ENCODE measurements at places on chromosomes 2 and 18. TPM values are rescaled to one million over a fixed set of nuclear protein-coding genes. Genes with fewer than 3 reads are reported as not detected.

Gene LCT
- 0.04 TPM for polyA plus RNA-seq

Gene C1GALT1C1L
- 3.0 TPM for polyA plus RNA-seq

Gene REG1A
- polyA plus RNA-seq = not detected

Gene ALK
- polyA plus RNA-seq = 0.36 TPM

DNA sequence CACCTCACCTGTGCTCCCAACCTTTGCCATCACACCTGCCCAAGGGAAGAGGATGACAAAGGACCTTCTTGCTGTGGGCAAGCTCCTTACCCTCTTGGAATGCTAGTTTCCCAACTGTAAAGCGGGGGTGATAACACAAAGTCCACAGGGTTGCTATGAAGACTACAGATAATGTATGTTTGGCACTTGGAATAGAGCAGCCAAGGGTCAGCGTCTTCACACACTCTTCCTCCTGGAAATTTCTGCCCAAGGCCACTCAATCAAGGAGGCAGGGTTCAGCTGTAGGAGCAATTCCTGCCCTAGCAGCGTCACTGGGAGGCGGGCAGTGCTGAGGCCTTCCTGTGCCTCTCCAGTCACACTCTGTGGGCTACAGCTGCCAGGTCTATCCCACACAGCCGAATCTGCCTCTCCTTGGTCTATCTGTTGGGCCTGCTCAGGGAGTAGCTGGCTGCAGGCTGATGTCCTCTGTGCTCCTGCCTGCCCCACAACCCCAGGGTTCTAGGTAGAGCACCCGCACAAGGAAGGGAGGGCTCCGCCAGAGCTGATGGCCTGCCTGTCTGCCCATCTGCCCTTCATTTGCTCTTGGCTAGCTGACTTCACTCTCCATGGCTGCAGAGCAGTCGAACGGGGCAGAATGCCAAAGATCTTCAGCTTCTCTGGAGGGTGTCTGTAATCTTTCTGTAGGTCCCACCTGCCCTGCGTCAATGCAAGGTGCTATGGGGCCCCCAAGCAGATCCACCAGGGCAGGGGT, 91.9 kb downstream of the MRO start:
- no peak for DNase-seq

- DNase-seq = no peak
Measured at GRCh38 chr2:179255129-179255528, 9.5 kb downstream of the SESTD1 start.

- DNase-seq = no peak
Measured at GRCh38 chr2:238308177-238308576, 12.1 kb upstream of the TRAF3IP1 start.

GRCh38 chr18:34657860-34658500, 52.1 kb upstream of the DTNA start:
- DNase-seq = no peak

- DNase-seq = no peak
Measured at GRCh38 chr2:25445464-25445863, 103.7 kb upstream of the DNMT3A start.

GRCh38 chr2:168796583-168797285, 5.7 kb upstream of the NOSTRIN start:
- DNase-seq = peak; percentile 44

DNA sequence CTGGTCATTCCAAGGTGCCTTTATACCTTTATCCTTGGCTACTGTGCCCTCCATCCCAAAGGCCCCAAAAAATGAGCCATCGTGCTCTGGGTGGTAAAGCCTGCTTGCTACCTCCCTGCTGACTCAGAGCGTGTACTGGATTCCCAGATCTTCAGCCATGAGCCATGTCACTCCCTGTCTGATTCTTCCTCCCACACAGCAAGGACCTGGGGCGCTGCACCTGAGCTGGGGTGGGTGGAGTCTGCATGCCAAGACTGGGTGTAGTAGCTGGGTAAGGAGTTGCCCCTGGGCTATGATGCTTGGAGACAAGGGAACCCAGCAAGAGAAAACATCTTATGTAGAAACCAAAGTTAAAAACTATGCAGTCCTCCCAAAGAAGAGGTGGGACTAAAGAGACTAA, 37.2 kb upstream of the APCDD1 start:
- no peak for DNase-seq

DNA sequence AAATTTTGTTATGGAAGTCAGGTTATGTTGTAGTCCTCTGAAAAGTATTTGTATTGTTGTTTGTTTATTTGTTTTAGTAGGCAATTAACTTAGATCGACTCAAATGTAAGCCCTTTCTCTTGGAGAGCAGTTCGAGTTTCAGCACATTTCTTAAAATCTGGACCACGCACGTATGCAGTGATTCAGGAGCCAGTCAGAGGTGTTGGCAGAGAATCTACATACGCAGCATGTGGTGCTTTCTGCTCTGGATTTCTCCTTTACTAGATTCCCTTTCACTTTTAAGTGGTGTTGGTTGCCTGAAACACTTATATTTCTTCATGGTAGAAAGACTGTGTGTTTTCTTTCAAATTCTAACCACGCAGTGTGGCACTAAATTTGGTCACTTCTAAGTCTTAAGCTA, 773.9 kb upstream of the LRATD1 start:
- DNase-seq = no peak

DNA sequence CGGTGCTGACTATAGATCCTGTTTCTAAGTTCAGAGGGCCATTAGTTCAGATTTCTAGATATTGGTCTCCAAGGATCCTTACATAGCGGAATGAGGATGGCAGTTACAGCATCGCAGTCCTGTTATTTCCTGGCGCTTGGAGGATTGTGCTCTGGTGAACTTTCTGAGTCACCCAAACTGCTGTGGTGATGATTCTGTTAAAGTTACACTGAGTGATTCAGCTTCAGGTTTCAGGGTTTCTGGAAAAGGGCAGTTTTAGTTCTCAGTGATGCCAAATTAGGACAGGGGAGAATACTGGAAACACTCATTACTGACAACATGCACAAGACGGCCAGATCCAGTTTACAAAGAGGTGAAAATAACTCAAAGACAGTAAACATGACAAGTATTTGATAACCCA, 52.1 kb upstream of the ANKRD62 start:
- no peak for DNase-seq

DNA sequence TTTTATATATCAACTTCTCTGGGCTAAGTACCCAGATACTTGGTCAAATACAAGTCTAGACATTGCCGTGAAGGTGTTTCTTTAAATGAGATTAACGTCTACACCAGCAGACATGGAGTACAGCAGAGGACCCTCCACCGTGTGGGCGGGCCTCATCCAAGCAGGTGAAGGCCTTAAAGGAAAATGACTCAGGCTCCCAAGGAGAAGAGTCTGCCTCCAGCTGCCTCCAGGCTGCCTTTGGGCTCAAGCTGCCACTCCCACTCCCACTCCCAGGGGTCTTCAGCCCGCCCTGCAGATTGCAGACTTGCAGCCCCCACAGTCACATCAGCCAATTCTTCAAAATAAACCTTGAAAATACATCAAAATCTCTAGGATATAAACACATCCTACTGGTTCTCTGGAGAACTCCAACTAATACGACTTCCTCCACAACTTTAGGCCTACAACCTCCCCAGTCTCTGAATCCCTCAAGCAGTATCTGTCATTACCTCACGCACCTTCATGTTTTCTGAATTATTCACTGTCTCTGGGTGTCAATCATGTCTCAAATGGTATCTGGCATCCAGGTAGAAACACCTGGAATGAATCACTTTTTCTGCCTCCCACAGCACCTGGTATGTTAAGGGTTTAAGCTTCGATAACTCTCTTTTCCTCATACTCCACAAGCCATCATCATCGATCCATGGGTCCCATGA, 6.9 kb downstream of the ITGB1BP1 start:
- no peak for DNase-seq

DNA sequence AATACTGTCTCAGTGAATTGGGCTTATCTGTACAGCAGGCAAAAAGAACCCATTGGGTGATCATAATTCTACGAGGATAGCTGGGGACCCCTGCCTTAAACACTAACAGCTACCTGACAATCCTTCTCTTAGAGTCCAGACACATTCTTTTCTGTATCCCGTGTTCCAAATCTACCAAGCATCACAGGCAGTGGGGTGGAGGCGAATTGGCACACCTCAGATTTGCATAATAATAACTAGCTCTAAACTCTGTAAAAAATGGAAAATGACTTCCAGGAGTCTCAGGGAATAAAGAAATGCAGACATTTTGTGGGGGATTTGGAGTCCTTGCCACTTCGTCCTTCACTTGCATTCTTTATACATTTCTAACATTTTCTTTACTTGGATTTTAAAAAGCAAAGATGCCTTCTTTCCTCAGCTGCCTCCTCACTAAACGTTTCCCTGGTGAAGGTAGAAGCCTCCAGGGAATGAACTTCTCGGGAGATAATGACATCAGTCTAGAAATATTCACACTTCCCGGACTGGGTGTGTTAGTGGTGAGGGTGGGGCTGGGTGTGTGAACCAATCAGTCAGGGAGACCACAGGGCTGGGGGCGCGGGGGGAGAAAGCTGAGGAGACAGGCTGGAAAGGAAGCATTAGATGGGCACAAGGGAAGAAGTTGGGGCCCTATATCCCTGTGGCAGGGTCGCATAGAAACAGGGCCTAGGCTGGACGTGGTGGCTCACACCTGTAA, 59.1 kb upstream of the BOD1L2 start:
- no peak for DNase-seq

Data from renal pelvis (tissue), 12 donors.